SJCRH30 (cell line): ENCODE measurements at places on chromosomes 2 and 18. TPM values are rescaled to one million over a fixed set of nuclear protein-coding genes. Genes with fewer than 3 reads are reported as not detected.

Gene NR4A2
- total RNA-seq: 0.46 and 0.51 TPM in 2 replicates

Gene PDE1A
- total RNA-seq: 1.1 and 1.6 TPM in 2 replicates

Gene DLX1
- 13.5 and 14.9 TPM in 2 replicates for total RNA-seq

GRCh38 chr18:25595274-25596060 lies 243.5 kb upstream of the ZNF521 start:
- no peak for DNase-seq

DNA sequence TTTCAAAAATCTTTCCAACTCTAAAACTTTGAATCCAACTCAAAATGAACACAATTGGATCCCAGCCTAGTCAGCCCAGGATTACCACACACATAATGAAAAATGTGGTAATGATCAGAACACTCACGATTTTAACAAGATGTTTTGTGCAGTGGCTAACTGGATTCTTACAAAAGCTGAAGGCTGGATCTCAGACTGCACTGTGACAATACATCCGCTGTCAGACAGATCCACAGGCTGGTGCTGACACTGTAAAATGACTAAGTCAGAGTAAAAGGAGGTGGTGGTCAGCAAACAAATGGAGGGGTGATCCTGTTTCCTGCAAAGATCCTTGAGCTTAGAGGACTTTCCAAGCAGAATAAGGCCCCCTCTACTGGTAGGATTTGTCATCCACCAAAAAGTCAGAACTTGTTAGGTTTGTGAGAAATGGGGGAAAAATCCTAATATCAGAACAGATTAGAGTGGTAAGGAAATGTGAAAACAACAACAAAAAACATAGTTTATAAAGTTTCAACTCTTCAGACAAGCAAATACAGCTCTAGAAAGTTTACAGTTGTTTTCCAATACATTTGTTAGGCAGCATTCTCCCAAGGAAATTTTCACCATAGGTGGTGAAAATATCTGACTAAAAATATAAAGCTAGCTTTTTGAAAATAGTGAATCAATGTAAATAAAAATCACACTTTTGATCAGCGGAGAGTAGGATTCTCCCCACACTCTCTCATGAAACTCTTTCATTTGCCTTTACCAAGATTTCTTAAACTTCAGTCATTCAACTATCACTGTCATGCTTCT lies 211.9 kb downstream of the AGPS start:
- peak; percentile 47 for DNase-seq

- DNase-seq: peak; percentile 56
Measured at GRCh38 chr2:134137182-134137611, 116.7 kb upstream of the MGAT5 start.

DNA sequence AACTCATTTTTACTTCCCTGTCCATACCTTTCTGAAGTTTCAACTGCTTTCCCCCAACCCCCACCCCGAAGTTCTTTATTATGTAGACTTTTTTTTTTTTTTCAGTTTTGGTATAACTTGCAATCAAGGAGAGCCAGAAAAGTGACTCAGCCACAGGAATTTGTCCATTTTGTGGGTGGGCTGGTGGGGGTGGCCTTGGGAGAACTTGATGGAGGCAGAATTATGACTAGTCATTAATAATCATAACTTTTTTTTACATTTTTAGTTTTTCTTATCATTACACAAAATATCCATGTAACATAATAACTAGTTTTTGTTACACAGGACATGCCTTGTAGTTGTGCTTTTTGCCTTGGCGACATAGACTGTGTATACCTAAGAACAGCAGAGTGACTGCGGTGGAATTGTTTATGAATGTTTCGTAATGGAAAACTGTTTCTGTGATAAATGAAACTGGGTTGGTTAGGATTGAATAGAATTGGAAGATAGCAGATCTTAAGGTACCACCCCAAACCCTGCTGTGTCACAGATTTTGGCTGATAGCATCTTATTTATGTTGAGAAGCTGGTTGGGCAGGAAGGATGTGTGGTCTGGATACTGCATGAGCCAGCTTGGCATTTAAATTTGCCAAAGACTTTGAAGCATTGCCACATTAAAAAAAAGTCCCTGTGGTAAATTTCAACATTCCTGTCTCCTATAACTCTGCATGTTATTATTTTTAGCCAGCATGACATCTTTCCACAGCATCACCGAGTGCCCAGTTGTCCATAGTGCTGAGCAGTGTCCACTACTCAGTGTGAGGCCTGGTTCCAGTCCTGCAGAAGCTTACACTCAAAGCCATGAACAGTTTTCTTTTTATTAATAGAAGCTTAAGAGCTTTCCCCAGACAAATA lies 30.7 kb downstream of the LYPD6B start:
- peak; percentile 36 for DNase-seq

GRCh38 chr18:7896805-7897518 lies 329.8 kb downstream of the PTPRM start:
- no peak for DNase-seq

DNA sequence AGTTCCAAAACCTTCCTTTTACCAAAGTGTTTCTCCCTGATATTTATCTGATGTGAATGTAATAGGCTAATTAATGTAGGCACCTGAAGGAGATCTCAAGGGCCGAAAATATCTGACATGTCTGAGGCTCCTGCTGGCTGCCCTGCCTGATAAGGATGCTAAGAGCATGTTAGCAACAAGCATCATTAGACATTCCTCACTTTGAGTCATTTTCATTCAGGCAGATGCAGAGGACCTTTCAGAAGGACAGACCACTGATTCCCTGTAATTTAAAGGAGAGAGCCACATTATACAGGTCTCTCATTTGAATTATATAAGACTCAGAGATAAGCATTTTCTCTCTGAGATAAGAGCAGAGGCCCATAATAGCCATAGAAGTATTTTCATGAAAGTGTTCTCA lies 222.4 kb upstream of the NCKAP5 start:
- DNase-seq: no peak

DNA sequence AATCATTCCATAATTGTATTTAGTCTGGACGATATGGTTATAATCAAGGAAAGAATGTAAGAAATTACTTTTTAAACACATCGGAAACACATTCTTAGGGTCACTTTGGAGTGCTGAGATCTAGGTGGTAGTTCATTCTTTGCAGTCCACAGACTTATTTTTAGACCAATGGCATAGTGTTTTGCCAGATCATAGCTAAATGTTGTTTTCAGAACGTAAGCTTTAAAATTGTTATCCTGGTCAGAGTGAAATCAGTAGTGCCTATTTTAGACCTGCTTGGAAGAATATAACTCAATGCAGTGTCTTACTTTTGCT lies 4.3 kb downstream of the MYL12A start:
- no peak for DNase-seq

GRCh38 chr2:101559551-101559950 lies 84.6 kb upstream of the RFX8 start:
- DNase-seq: no peak

GRCh38 chr2:73112026-73112912 lies 479 bp downstream of the RAB11FIP5 start:
- DNase-seq: no peak

- peak; percentile 46 for DNase-seq
Measured at GRCh38 chr18:41134426-41134825, 820.6 kb upstream of the PIK3C3 start.
